Activated gamma-delta T cell treated with Interleukin-2 at 50 U/mL for 16 hours (primary cell): ENCODE measurements at places on chromosomes 2 and 18.

DNA sequence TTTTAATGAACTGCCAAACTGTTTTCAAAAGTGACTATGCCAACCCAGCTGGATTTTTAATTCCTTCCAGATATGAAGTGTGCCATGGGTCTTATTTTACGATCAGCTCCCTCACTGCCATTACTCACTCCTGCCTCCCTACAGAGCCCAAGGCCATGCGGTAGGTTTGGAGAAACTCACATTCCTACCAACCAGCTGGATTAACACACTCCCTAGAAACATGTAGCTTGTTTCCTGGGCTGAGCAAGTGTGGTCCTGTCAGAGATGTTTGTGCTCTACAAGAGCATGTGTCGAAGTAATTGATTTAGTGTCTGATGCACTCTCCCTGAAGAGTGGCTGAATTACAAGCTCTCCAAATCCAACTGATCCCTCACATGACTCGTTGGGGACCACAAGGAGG, 82.5 kb downstream of the SPP2 start:
- no peak for DNase-seq

- no peak for DNase-seq
These were observed 145.1 kb downstream of the KCNE4 start for GRCh38 chr2:223197046-223197445.

- DNase-seq: no peak
These were observed 126.9 kb downstream of the MBP start for GRCh38 chr18:77005651-77006195.

DNA sequence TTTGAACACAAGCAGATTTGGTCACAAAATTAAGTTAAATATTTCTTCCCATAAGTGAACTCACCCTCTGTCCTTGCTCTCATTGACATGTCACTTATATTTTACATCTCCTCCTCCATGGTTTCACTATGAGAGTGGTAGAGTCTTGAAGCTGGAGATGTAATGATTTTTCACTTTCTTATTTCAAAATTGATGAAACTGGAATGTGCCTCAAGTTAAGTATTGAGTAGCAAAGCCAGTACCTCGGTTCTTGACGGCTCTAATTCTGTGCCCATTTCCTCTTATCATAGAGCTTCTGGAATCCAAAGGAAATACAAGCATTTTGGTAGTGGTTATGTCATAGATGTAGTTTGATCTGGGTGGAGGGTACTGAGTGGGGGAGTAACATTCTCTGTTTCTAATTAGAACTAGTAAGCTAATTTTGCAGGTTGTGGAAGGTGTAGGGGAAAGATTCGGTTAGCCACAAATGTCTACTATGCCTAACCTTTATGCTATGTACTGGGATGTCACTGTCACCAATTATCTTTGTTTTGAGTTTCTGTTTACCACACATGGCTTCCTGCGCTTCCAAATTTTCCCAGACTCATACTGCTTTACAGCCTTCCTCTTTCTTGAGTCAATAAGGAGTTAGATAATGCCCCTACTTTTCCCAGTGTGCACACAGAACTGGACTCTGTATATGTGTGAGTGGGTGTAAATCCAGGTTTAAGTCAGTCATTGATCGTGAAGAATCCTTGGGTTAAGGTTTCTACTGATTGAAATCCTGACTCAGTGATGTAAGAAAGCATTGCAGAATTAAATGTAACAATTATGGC, 96.8 kb downstream of the DIS3L2 start:
- no peak for DNase-seq

GRCh38 chr18:63382843-63383242, 15.8 kb upstream of the KDSR start:
- no peak for DNase-seq

- DNase-seq: no peak
These were observed 87.5 kb downstream of the POLR1A start for GRCh38 chr2:86017901-86018896.

GRCh38 chr2:239818086-239818485, 207.1 kb downstream of the NDUFA10 start:
- DNase-seq: no peak

- DNase-seq: no peak
These were observed 227.6 kb downstream of the MYCN start for GRCh38 chr2:16167870-16168426.

DNA sequence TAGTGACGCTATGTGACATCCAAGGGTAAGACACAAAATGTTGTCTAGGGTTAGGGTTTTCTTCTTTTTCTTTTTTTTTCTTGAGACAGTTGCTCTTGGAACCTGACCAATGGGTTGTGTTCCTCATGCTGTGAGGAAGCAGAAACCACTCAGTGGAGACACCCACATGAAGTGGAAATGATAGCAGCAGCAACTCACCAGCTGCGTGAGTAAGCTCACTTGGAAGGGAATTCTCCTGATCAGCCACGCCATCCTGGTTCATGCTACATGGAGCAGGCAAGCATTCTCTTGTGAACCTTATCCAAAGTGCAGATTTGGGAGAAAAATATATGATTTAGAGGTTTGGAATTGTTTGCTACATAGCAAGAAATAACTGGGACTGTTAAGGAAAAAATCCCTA, 863.7 kb downstream of the EPHA4 start:
- no peak for DNase-seq

DNA sequence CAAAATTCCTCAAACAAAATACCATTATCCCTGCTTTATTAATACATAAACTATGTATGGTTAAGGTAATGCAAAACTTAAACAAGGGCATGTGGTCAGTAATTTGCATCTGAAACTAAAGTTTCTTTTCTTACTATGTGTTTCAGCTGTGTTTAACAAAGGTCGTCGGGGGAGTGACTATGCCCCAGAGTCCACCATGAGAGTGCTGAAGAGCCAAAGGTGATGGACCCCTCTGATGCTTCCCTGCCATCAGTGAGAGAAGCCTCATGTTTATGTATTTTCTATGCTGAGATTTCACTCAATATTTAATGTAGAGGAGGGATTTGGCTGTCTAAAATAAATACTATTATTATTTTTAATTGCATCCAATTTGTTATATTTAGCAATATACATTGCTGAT, 707.2 kb upstream of the REG3G start:
- DNase-seq: no peak

DNA sequence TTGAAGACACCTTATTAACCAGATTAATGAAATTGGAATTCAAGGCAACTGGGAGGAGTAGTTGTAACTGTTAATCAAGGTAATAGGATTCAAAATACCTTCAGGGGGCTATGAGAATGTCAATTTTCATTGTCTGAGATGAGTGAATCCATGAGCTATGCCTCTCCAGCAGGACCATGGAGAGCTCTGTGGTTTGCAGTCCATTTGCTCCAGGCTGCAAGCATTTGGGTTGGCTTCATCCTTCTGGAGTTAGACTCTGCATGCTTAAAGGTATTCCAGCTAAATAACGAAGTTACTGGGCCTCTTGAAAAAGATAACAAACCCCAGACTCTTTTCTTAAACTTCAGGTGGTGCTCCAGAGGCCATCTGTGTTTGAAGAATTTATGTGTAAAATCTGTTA, 207.1 kb upstream of the SLC8A1 start:
- no peak for DNase-seq

GRCh38 chr2:42102591-42103450, 55.0 kb downstream of the PKDCC start:
- no peak for DNase-seq

- DNase-seq: no peak
These were observed 8.7 kb upstream of the NGEF start for GRCh38 chr2:233021771-233022170.

- no peak for DNase-seq
These were observed 70.6 kb downstream of the OTX1 start for GRCh38 chr2:63121055-63121834.

DNA sequence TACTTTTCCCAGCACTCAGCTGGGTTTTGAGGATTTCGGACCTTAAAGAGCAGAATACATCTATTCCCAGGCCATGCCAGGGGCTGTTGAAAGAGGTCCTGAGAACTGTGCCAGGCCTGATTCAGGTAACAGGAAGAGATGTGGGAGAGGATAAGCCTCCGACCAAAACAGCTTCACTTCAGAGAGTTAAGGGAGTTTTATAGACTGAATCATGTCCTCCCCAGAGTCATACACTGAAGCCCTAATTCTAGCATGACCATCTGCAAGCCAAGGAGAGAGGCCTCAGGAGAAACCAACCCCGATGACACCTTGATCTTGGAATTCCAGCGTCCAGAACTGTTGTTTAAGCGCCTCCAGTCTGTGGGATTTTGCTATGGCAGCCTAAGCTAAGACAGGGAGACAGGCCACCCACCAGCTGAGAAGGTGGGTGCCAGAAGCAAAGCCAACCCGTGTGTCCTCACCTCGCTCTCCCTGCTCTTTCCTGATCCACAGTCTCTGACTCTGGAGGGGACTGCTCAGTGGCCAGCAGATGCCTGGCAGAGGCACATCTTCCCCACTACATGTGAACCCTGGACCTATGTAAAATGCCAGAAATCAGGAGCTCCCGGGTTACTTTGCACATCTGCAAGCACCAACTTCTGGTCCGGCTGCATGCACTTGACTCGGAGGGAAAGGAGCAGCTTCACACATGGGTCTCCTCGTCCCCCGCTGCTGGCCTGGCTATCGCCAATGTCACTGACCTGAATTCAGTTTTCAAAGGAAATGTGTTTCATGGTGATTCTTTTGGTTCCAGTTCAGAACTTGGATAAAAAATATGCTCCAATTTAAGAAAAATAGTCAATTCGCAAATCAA, 116.8 kb upstream of the EPC2 start:
- no peak for DNase-seq

DNA sequence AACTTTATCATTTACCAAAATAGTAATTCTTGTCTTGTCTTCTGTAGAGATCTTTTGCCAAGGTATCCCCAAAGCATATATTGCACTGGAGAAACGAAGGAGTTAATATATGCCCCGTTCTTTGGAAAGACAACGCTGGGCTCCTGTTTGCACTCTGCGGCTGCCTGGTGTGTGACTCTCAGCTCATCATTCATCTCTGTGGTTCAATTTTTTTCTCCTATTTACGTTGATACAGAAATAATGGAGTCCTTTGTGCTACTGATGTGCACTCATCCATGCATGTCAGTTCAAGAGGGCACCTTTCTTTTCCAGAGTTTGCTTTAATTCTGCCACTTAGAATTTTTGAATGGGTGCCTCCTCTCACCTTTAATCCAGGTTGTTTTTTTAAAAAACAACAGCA, 655.5 kb downstream of the DCDC2C start:
- no peak for DNase-seq

- no peak for DNase-seq
These were observed 63.7 kb upstream of the BCL2L11 start for GRCh38 chr2:111057045-111057444.

GRCh38 chr2:86311879-86312278, 25.5 kb downstream of the REEP1 start:
- DNase-seq: no peak

DNA sequence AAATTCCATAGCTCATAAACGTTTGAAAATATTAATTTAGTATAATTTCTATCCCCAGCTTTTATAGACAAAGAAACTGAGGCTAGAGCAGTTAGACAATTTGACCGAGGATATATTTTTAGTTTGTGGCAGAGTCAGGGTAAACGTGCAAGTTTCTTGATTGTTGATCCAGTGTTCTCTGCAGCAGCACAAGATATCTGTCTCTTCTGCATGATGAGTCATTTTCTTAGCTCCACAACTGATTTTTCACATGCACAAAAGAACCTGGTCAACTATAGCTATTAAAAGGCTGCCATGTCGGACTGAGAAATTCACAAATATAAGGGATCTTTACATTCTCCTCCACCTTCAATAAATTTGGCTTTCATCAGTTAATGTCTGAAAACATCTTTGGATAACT, 143.4 kb upstream of the CYP26B1 start:
- DNase-seq: no peak

GRCh38 chr2:10372203-10372861, 69.6 kb downstream of the HPCAL1 start:
- no peak for DNase-seq

- no peak for DNase-seq
These were observed 12.7 kb upstream of the PAX3 start for GRCh38 chr2:222311319-222311977.

GRCh38 chr2:70070542-70071268, 16.6 kb upstream of the PCBP1 start:
- DNase-seq: peak; percentile 54

- DNase-seq: no peak
These were observed 4.3 kb upstream of the TP53I3 start for GRCh38 chr2:24088821-24089359.

DNA sequence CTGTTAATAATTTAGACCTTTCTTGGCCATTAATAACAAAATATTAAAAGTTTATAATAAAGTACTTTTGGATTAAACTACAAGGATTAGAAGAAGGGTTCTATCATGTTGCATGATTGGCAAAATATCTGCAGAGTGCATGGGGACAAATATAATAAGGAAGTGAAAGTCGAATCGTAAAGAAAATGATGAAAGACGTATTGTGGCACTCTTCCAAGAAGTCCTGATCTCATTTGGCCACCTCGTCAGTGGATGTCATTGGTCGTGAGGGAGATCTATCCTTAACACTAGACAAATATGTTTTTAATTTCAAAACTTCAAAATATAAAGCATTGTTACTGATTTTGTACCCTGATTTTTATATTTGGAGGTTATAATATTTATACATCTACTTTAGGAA, 197.7 kb upstream of the STON1 start:
- DNase-seq: no peak

DNA sequence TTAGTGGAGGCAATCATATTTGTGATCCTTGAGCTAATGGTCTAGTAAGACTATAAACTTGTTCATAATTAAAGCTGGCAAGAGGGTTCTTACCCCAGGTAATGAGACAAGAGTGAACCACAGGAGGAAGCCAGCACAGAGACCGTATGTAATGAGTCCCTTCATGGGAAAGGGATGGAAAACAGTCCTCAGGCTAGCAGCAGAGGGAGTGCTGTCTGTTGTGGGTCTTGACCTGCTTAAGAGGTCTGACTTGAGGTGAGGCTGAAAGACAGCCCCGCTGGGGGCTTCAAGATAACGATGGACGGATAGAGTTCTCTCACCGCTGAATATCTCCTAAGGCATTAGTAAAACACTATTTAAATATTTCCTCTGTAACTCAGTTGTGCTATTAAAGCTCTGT, 16.2 kb upstream of the POLE4 start:
- DNase-seq: no peak

DNA sequence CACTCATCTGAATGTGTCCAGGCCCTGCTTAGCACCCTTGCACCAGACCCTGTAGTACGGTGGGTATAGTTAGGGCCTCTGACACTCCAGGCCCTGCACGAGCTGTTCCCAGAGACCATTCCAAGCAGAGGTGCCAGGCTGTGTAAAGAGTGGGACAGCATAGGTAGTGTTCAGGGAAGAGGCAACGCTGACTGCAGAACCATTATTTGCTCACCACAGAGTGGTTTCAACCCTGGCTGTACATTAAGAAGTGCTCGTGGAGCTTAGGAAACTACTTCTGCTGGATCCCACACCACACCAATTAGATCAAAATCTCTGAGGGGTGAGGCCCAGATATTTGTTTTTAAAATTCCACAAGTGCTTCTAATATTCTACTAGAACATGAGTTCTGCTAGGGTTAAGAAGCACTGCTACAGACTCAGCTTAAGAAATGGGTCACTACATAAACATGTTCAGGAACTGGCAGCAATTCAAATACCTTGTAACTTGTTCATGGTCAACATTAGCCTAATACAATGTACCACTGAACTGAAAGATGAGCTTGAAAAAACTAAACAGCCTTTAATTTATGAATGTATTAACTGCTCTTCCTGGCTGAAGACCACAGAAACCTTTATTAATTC, 183.0 kb downstream of the MYO5B start:
- no peak for DNase-seq
